ENCODE measurements at places on chromosomes 6 and 20. TPM values are rescaled to one million over a fixed set of nuclear protein-coding genes. Genes with fewer than 3 reads are reported as not detected.

- no peak for DNase-seq
Measured at GRCh38 chr6:167776906-167777627, 49.6 kb upstream of the AFDN start.

DNA sequence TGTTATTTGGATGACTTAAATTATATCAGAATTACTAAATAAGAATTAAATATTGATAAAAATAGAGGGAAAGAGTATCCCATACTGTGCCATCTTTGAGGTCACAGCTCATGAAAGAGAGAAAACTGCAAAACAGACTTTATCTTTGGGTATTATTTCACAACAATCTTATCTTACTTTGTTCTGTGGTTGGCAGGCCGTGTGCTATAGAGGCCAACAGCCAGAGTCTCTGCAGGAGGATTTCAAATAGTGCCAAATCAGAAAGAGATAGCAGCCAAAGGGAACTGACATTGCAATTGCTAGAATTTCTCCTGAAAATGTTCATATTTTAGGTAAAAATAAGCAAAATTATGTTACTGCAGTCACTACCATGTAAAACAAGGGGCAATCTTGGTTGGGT is 354.2 kb downstream of the GRIK2 start:
- DNase-seq, result no peak

- DNase-seq, result no peak
Measured at GRCh38 chr6:137363805-137364138, 130.4 kb downstream of the OLIG3 start.

SCAF8 gene
- total RNA-seq, result 46.3 TPM

GRCh38 chr6:113782636-113783035 is 74.5 kb upstream of the MARCKS start:
- no peak for DNase-seq

- DNase-seq, result no peak
Measured at GRCh38 chr6:134175532-134176263, 123.3 kb upstream of the SLC2A12 start.

DNA sequence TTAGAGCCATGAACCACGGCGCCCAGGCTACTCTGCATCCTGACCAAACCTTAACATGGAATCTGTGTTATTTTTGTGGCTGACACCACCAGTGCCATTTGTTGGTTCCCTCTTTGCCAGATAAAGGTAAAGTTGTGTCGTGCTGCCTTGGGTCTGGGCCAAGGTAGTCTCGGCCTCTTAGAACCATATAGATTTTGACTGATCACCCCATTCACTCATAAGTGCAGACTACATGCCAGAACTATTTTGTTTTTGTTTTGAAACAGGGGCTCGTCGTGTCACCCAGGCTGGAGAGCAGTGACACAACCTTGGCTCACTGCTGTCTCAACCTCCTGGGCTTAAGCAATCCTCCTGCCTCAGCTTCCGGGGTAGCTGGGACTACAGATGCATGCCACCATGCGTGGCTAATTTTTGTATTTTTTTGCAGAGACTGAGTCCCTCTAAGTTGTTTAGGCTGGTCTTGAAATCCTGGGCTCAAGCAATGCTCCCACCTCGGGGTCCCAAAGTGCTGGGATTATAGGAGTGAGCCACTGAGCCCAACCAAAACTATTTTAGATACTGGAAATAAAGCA is 19.2 kb upstream of the RIPOR3 start:
- DNase-seq, result no peak

CGA gene
- total RNA-seq, result not detected

All from H1 (cell line).